HCEC 1CT (cell line): ENCODE measurements at places on chromosomes 12 and 14.
A peak's percentile ranks its signal among the peaks of the same experiment; 100 is the strongest.

DNA sequence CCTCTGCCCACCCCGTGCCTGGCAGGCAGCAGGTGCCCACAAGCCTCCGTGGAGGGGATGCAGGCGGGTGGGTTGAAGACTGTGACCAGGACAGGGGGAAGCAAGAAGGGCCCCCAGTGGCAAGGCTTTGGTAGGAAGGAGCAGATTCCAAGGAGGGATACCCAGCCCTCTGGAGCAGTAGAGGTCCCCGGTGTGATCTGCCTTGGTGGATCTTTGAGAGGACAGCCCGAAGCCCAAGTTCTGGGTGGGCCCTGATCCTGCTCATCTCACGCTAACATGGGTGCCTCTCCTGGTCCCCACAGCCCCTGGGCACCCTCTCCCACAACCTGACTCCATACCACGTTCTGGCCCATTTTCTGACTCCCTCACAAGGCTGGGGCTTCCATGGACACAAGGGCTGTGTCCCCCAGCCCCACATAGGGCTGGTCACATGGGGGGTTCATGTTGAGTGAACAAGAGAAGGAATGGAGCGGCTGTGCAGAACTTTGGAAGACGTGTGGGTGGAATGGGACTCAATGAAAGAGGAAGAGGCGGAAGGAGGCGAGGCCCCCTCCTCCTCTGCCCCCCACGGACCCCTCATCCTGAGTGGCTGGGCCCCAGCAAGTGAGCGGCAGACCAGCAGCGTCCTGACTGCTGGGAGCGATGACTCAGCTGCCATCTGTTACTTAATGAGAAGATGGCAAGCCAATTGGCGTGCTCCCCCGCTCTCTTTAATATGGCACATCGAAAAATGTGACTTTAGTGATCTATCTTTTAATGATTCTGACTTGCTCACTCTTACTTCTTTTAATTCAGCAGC is 77.0 kb upstream of the BCL11B start:
- DNase-seq, result no peak

DNA sequence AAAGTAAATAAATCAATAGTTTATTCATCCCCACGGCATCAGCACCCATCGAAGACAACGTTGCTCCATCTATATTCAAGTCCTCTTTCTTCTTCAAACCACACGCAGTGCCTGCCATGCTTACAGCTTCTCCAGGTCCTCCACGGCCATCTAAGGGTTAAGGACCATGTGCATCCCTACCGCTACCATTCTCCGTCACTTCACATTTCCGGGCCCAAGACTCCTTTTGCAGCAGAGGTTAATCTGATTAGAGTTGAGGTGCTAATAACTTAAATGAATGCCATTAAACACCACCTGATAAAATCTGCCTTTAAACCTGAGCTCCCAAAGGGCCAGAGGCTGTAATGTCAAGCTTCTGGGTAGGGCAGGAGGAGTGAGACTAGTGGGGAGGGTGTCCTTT is 79.7 kb upstream of the CCND2 start:
- DNase-seq, result no peak

DNA sequence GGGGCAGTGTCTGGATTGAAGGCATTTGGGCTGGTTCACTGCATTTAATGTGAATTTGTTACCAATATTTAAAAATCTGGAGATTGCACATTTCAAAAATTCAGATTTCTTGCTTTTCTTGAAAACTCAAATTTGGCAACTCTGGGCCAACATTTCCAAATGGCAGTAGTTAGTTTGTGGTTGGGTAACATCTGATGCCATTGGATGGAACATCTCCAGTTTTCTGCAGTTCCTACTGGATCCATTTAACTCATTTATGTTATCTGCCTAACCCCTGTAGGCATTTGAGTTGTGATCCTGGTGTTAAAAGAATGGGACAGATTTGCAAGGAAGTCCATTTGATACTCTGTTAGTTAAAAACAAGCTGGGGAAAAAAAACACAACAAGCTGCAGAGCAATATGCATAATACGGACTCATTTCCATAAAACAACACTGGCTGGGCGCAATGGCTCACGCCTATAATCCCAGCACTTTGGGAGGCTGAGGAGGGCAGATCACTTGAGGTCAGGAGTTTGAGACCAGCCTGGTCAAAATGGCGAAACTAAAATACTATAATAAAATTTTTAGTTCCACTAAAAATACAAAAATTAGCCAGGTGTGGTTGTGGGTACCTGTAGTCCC is 7.9 kb downstream of the EIF2B2 start:
- DNase-seq, result no peak

- DNase-seq, result no peak
These were observed 546.8 kb downstream of the BCL11B start for GRCh38 chr14:98725191-98725590.

- no peak for DNase-seq
These were observed 1.7 kb upstream of the OVCH1 start for GRCh38 chr12:29499235-29499634.

GRCh38 chr12:111519937-111520336 is 79.2 kb downstream of the ATXN2 start:
- DNase-seq, result no peak

DNA sequence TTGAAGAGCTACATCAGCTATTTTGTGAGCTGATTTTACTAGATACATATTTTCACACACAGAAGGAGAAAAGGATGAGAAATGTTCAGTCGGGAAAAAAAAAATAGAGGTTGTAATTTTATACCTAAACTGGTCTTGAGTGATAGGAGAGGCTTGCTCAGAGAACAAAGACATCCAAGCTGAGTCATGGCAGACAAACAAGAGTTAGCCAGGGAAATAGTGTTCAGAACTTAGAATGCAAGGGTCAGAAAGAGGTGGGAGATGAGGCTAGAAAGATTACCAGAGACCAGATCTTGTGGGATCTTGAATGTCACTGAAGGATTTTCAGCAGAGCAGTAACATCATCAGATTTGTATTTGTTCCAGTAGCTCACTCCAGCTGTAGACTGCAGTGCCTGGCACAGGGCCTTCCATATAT is 121.9 kb upstream of the ATF1 start:
- DNase-seq, result peak; percentile 39

DNA sequence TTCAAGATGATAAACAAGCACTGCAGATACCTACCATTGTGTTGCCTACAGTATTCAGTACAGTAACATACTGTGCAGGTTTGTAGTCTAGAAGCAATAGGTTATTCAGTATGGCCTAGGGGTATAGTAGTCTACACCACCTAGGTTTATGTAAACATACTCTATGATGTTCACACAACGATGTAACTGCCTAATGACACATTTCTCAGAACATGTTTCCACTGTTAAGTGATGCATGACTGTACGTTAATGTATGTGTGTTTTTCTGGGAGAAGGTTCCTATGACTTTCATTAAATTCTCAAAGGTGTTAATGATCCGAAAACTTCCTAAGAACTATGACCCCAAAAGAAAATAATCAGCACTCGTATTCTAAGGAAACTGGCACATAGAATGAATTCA is 20.9 kb upstream of the CALM1 start:
- DNase-seq, result no peak

DNA sequence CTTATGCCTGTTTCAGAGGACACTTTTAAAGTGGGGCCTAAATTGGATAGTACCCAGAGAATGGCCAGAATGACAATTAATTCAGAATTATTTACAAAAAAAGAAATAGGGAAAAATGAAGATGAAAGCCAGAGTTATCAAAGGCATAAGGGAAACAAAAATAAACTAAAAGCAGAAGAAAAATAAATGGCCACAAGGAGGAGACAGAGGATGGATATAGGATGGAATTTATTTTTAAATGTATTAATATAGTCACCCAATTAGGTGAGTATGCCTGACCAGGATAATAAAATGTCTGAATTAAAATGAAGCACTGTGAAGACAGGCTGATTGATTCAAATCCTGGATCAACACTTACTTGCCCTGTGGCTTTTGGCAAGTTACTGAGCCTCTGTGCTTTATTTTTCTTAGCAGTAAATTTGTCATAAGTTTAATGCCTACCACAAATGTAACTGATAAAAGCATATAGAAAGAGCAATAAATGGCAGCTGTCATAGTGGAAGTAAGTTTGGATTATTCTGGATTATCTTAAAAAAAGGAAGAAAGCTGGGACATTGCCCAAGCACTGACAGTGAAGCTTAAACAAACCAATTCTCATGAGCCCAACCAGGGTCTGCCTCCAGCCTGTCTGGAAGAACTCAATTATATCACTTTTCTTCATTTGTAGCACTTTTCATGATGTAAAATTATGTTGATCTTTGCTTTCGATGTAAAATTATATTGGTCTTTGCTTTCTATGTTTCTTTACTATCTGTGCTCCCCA is 3.5 kb downstream of the CLEC9A start:
- DNase-seq, result peak; percentile 35

GRCh38 chr14:36254020-36254624 is 66.3 kb downstream of the MBIP start:
- peak; percentile 36 for DNase-seq

DNA sequence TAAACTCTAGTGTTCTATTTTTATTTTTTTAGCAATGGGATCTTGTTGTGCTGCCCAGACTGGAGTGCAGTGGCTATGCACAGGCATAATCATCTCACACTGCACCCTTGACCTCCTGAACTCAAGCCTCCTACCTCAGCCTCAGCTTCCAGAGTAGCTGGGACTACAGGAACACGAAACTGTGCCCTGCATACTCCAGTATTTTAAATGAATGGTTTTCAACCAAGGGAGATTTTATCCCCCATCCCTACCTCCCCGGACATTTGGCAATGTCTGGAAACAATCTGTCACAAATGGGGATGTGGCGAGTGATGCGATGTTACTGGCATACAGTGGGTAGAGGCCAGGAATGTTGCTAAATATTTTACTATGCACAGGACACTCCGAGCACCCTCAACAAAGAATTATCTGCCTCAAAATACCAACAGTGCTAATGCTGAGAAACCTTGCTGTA is 2.1 kb downstream of the CBX5 start:
- peak; percentile 37 for DNase-seq

DNA sequence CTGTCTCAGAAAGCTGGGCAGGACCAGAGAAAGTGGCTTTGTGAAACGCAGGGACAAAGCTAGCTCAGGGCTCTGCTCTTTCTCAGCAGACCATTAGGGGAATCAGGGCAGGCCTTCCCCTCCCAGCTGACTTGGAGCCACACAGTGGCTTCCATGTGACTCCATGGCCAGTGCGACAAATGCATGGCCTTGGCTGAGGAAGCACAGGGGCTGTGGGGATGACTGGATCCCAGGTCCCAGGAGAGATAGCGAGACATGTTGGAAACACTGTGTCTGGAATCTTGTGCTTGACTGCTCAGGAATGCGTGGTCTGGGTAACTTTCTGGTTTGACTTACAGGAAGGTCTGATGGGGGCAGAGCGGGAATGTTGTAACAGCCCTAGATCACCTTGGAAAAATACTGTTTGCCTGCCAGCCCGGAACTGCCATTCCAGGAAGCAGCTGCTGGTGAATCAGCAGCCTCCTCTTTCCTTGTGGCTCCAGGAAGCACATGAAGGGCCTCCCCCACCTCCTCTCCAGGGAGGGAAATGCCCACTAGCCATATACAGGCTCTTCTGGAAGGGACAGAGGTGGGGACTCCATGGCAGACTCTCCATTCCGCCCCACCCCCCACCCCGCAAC is 133.5 kb upstream of the HIF1A start:
- peak; percentile 100 for DNase-seq

- no peak for DNase-seq
These were observed 322.9 kb downstream of the BCL11B start for GRCh38 chr14:98949051-98949450.

GRCh38 chr12:104121001-104121400 is 17.0 kb downstream of the NFYB start:
- peak; percentile 82 for DNase-seq

DNA sequence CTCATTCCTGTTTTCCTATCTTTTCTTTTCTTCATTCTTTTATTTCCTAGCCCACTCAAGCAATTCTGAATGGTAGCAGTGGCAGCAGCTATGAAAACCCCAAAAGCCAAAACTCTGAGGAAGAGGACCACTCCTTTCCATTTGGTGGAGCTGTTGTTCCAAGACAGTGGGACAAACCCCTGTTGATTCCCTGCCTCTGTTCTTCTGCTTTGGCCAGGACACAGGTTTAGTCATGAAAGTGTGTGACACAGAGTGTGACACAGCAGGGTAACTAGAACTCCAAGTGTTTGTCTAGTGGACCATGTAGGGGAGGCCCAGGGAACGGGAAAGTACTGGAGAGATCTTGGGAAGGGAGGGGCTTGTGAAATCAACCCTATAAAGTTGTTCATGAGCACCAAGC is 71.1 kb downstream of the PTCSC3 start:
- DNase-seq, result peak; percentile 7

- peak; percentile 67 for DNase-seq
These were observed 150.9 kb downstream of the EMP1 start for GRCh38 chr12:13347241-13348043.

DNA sequence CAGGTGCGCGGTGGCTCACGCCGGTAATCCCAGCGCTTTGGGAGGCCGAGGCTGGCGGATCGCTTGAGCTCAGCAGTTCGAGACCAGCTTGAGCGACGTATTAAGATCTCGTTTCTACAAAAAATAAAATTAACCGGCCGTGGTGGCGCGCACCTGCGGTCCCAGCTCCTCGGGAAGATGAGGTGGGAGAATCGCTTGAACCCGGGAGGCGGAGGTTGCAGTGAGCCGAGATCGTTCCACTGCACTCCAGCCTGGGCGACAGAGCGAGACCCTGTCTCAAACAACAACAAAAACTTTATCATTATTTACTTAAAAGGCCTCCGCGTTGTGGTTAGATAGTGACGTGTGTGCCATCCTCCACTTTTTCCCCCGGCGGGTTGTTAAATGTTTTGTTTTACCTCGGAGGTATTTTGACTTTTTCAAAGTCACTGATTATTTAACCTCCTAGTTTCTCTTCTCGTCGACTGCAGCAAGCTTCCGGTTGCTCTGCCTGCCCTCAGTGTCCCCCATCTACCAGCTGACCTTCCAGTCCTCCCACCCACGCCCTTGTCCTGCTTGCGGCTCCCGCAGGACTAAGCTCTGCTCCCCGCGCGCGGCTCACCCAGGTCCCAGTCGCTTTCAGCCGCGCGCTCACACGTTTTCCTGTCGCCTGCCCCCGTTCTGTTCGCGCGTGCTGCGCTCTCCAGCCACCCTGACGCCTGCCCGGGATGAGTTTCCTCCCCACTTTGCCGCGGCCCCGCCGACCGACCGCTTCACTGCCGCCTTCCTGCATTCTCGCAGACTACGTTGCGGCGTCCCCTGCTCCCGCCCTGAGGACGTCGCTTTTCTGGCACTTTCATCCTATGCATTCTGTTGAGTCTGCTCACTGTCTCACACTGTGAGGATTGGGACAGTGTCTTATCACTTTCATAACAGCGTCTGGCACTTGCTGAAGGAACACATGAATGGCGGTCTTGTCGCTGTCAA is 1.2 kb upstream of the SCAF11 start:
- DNase-seq, result peak; percentile 63
